ENCODE measurements at places on chromosomes 12 and 14.

DNA sequence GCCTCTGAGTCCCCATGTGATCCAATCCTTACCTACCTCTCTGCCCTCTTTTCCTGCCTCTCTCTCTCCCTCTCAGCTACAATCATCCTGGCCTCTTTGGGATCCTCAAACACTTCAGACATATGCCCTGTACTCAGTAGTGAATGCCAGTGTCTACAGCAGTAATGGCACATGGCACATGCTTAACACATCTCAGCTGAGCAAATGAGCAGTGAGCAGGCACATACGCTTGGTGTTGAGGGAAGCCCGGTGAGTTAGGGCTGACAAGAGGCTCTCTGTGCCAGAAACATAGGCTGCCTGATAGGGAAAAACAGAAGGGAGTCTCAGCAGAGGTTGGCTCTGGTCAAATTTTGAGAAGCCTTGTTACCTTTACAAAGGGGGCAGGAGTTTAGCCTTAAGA lies 409.1 kb downstream of the TMEM132D start:
- no peak for DNase-seq

DNA sequence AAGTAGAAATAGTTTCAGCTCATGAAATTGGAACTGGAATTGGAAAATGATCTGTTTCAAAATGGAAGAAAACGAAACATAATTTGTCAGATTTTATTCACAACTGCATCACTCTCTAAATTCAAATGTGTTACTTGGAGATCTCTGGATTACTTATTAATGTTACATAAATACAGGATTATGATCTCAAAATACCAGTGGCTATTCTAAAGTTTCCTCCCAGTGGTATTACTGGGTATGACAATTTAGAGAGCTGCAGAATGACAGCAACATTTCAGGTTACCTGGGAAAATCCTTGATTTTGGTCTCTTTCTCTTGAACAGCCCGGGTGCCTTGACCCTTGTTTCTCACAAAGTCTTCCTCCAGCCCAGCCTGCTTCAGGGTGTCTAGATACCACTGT lies 14.2 kb downstream of the FAM161B start:
- no peak for DNase-seq

- DNase-seq: no peak
Observed at GRCh38 chr12:49891476-49891875, 12.2 kb downstream of the FAIM2 start.

DNA sequence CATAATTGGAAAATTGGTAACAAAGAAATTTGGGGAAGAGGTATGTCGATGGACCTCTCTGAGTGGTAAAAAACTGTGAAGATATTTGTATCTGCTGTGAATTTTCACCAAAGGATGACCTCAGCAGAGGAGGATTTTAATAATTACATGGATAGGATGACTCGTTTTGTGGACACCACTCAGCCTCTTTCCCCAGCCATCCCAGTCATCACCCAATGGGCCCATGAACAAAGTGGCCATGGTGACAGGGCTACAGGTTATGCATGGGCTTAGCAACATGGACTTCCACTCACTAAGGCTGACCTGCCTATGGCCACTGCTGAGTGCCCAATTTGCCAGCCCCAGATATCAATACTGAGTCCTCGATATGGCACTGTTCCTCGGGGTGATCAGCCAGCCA lies 577.5 kb upstream of the FBXO33 start:
- DNase-seq: no peak

GRCh38 chr12:19688532-19688931 lies 249.2 kb downstream of the AEBP2 start:
- DNase-seq: no peak

GRCh38 chr12:110906516-110906915 lies 13.9 kb downstream of the MYL2 start:
- DNase-seq: no peak

- no peak for DNase-seq
Observed at GRCh38 chr14:63287666-63288483, 30.9 kb downstream of the GPHB5 start.

- DNase-seq: no peak
Observed at GRCh38 chr12:114679942-114680341, 4.0 kb downstream of the TBX3 start.

DNA sequence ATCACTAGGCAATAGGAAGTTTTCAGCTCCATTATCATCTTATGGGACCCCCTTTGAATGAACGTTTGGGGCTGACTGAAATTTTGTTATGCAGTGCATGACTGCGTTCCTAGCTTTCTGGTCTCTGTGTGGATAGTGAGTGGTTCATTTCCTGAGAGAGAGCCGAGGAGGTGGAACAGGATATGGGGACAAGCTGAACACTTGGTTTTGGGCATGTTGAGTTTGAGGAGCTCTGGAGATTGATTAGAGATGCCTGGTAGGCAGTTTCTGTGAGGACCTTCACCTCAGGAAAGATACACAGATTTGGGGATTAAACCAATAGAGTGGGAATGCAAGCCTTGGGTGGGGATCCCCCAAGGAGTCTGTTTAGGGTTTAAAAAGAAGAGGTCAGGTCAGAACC lies 27.7 kb downstream of the TEAD4 start:
- no peak for DNase-seq

DNA sequence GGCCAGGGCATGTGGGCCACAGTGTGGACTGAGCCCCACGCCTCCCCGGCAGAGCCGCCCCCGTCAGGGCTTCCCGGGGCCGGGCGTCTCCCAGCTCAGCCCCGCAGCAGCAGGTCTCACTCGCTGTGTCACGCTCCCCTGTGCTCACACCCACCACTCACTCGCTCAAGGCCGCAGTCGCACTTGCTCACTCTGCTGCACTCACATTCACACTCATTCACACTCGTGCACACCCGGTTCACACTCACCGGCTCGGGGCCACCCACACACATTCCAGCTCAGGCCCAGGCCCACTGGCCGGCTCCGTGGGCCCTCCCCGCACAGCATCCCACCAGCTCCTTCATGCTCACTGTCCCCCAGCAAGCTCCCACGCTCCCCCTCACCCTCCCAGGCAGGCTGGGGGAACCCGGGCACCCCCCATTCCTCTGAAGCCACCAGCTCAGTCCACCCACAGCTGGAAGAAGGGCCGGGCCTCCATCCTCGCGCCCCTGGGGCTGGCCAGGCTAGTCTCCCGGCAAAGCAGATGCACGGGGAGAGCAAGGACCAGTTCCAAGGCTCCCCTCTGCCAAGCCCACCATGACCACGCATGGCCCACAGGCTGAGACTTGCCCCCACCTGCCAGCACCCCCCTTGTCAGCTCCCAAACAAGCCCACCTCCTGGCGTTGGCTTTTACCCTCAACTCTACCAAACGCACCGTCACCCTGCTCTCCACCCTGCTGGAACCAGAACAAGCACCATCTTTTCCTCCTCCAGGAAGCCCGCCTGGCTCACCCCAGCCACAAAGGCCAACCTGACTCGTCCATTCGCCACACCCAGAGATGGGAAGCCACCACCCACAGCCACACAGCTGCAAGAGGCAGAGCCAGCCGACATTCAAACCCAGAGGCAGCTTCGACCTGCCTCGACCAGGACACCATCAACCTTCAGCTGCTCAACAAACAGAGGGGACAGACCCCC lies 28.0 kb downstream of the NCOR2 start:
- no peak for DNase-seq

DNA sequence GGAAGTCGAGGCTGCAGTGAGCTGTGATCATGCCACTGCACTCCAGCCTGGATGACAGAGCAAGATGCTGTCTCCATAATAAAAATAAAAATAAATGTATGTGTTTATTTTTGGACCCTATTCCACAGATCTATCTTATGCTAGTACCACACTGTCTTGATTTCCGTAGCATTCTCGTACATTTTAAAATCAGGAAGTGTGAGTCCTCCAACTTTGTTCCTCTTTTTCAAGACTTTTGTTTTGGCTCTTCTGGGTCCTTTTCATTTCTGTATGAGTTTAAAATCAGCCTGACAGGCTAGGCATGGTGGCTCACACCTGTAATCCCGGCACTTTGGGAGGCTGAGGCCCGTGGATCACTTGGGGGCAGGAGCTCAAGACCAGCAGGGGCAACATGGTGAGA lies 25.8 kb downstream of the DAO start:
- DNase-seq: no peak

DNA sequence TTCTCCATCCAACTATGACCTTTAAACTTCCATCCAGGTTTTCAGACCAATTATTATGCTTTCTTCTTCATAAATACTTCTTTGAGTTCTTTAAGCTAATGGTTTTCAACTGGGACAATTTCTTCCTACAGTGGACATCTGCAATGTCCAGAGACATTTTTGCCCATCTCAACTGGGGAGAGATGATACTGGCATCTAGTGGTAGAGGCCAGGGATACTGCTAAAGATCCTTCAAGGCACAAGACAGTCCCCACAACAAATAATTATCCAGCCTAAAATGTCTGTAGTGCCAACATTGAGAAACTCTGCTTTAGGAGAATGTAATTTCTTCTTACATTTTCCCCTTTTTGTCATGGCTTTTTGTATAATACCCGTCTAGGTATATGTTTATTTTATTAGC lies 10.6 kb downstream of the TRHDE start:
- no peak for DNase-seq

DNA sequence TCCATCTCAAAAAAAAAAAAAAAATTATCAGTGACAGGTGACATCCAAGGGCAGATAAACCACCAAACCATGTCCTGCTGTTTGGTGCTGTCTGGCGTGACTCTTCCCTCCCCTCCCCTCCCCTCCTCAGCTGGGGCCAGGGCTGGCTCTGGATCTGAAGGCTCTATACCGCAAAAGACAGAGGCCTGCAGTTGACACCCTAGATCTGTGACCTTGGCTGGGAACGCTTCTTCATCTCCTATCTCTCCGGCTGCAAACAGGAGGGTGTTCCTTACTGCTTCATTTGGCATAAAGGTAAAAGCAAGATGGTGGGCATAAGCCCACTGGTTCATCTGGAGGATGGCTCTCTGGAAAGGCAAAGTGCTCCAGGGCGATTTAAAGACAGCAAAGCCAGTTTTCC lies 126.8 kb upstream of the PRMT8 start:
- DNase-seq: no peak

GRCh38 chr12:40672741-40673271 lies 19.4 kb upstream of the CNTN1 start:
- DNase-seq: no peak

GRCh38 chr14:79598339-79598738 lies 613.0 kb downstream of the DIO2 start:
- no peak for DNase-seq

DNA sequence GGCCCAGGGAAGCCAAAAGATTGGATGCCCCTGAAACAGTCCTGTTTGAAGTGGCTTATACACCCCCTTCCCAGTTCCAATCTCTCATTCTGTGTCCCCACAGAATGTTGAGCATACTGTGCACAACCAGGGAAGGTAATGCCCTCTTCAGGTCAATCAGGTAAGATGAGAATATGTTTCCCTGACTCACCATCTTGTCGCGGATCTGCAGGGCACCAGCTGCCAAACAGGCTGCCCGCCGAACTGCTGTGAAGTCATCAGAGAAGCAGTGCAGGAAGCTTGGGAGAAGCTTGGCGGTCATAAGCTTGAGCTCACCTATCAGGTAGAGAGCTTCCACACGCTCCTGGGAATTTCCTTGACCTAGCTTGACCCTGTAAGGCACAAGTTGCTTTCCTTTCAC lies 9.6 kb downstream of the RIOX1 start:
- no peak for DNase-seq

GRCh38 chr12:117872546-117873169 lies 96.1 kb downstream of the KSR2 start:
- no peak for DNase-seq

GRCh38 chr14:67056684-67057083 lies 132.6 kb upstream of the GARIN2 start:
- DNase-seq: no peak

DNA sequence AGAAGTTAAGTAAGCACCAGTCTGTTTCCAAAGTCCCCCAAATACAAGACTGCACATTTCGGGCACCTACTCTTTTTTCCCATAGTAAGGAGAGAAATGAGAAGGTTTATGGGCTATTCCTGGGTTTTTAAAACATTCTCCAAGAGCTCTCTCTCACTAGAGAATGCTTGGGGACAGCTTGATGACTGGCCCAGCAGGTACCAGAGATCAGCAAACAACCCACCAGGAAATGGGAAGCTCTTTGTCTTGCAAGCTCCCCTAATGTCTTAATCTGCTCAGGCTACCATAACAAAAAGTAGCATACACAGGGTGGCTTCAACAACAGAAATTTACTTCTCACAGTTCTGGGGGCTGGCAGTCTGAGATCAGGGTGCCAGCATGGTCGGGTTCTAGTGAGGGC lies 41.8 kb upstream of the CRY1 start:
- DNase-seq: no peak

- no peak for DNase-seq
Observed at GRCh38 chr12:13941258-13942249, 39.8 kb downstream of the GRIN2B start.

DNA sequence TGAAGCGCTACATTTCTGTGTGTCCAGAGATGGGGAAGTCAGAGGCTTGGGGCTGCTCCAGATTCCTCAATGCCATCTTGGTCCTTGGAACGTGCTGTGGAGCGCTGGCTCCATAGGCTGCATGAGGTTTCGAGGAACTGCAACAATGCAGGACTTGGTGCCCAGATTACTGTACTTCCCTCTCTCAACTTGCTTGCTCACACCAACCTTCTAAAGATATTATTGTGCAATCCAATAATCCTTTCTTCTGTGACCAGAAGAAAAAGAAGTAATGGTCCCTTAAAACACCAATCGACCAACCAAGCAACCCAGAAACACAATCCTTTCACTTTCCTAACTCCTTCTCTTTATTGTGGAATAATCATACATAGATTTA lies 3.7 kb downstream of the PRICKLE1 start:
- DNase-seq: no peak

DNA sequence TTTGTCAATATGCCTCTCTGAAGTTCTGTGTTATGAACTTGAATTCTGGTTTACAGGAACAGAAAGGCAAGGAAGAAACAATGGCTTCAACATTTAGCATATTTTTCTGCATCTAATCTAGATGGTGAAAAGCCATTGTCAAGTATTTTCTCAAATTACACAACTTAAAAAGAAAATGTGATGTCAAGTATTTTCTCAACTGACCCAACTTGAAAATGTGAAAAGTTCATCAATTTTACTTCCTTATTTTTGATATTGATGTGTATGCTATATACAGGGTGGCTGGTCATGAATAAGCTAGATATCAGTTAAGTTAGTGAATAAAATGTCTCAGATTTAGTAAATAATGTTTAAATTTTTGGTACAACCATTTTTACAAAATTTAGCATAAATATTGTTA lies 196.7 kb downstream of the ALX1 start:
- DNase-seq: no peak

DNA sequence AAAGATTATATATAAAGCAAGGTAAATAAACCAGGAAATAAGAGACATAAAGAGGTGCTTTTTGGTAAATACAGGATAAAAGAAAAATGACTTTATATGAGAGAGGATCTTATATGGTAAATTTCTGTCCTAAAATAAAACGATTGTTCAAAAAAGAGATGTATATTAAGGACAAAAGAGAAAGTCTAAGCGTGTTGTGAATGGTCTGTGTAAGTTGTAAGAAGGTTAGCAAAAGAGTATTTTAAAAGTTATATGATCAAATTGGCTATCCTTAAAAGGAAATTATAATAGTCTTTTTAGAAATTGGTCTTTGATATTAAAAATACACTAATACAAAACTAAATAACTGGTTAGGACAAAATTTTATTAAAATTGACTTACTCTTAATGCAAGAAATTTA lies 14.1 kb upstream of the ACSM4 start:
- no peak for DNase-seq
